ENCODE measurements at places on chromosomes 2 and 18.

DNA sequence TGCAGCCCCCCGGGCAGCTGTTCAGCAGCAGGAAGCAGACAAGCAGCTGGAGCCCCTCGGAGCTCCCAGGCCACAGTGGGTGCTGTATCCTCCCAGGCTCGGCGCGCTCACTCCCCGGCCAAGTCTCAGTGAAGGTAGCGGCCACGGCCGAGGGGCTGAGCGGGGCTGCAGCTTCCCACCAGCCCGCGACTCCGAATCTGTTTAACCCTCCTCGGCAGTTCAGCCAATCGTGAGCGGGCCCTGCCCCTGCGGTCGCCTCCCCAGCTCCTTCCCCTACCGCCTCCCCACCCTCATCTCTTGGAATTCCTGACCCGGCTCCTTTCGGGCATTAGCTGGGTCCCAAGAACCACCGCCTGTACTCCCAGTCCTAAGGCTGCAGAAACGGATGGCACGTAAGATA, at the start of gene RESP18:
Gene RESP18, minus strand, starts transcription at position 203 of the 400 bp plus-strand sequence.
- DNase-seq, result no peak

GRCh38 chr2:82708681-82709080, 1750.4 kb downstream of the SUCLG1 start:
- DNase-seq, result no peak

DNA sequence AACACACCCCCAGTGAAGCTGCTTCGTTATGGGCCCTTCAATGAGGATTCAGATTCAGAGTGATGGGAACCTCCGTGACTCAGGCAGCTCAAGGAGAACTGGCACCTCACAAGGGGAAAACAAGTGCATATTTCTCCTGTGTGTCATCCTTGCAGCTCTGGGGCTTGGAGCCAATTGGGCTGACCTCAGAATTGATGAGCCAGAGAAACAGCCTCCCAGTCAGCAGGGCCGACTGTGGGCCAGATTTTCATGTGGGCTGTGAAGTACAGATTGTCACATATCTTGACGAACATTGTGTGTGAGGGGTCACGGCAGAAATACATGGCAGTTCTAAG, 189.6 kb upstream of the SP5 start:
- DNase-seq, result no peak

DNA sequence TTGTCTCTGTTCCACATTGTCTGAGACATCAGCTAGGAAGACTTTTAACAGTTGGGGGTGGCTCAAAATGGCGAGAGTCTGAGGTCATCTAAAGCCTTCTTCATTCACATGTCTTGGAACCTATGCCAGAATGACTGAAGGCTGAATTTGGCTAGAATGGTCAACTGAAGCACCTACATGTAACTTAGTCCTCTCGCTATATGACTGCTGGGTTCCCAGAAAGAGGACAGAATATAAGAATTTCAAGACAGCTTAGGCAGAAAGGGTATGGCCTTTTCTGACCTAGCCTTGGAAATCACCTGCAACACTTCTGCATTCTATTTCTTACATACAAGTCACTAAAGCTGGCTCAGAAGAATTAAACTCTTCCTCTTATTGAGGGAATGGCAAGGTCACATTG, 75.6 kb upstream of the OTX1 start:
- no peak for DNase-seq

DNA sequence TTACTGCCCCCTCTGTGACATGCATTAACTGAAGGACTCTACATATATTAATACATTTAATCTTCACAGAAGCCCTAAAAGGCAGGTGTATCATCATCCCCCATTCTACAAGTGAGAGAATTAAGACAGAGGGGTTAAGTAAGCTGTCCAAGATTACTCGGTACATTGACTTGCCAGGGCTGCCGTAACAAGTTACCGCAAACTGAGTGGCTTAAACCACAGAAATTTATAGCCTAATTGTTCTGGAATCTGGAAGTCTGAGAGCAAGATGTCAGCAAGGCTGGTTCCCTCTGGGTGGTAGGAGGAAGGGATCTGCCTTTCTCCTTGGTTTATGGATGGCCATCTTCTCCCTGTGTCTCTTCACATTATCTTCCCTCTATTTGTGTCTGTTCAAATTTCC, 605.5 kb downstream of the EPHA4 start:
- DNase-seq, result no peak

GRCh38 chr2:201633661-201634249, 9.5 kb downstream of the TMEM237 start:
- DNase-seq, result no peak

GRCh38 chr2:28407131-28407975, 14.7 kb downstream of the FOSL2 start:
- DNase-seq, result no peak

DNA sequence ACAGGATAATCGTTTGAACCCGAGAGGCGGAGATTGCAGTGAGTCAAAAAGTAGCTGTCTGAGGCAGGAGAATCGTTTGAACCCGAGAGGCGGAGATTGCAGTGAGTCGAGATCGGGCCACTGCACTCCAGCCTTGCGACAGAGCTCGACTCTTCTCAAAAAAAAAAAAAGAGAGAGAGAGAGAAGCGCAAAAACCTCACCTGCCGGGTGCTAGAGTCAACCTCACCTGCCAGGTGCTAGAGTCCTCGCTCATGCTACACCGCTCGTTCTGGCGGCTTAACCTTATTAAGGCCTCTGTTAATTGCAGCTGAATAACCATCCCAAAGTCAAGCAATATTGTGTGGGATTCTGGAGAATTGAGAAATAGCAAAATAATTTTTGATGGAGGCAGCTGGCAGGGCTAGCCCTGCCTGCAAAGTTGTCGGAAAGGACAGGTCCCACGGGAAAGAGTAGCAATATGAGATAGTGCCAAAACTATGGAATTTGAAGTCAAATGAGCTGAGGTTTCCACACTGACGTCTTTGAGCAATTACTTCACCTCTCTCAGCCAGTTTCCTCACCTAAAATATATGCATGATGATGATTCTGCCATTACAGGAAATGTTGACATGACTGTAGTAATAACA, 644 bp upstream of the DYM start:
- DNase-seq, result no peak

DNA sequence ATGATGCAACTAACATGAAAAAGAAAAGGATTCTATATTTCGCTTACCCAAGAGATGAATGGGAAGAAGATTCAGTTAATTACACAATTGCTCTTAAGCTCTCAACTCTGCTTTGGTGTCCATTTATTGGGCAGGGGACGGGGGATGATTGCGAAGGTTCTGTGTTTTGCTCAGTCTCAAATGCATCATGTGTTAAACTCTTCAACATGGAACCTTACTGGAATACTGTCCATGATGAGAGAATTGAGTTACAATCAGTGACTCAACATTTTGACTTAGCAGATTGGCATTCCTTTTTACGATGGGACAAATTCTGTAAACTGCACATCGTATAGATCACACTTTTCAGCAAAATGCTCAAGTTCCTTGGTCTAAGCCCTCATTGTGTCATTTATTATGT, 135.6 kb downstream of the RBMS1 start:
- no peak for DNase-seq

DNA sequence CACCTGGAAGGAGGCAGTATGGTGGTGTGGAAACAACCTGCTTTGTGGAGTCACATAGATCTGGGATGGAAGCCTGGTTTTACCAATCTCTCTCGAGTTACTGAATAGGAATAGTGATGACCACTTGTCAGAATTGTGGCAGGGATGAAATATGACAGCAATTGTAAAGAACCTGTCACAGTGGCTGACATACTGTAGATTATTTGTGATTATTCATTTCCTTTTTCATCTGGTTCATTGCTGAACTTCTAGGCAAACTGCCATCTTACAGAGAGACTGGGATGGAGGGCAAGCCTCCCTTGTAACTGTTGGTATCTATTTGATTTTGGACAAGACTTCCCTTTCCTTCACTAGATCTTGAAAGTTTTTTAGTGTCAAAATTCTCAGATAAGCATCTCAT, 42.0 kb downstream of the FMNL2 start:
- DNase-seq, result no peak

GRCh38 chr18:79274823-79275222, 120.9 kb upstream of the NFATC1 start:
- DNase-seq, result no peak

GRCh38 chr2:217709478-217710210, 293.2 kb downstream of the TNS1 start:
- no peak for DNase-seq

GRCh38 chr2:114550895-114551793, 108.7 kb downstream of the DPP10 start:
- no peak for DNase-seq

- DNase-seq, result no peak
Observed at GRCh38 chr2:228827056-228827700, 443.9 kb downstream of the PID1 start.

GRCh38 chr2:179240481-179241451, 23.9 kb downstream of the SESTD1 start:
- no peak for DNase-seq

GRCh38 chr2:121608967-121609366, 40.3 kb downstream of the CLASP1 start:
- DNase-seq, result no peak

- DNase-seq, result no peak
Observed at GRCh38 chr2:85933753-85934594, 45.2 kb upstream of the ST3GAL5 start.

DNA sequence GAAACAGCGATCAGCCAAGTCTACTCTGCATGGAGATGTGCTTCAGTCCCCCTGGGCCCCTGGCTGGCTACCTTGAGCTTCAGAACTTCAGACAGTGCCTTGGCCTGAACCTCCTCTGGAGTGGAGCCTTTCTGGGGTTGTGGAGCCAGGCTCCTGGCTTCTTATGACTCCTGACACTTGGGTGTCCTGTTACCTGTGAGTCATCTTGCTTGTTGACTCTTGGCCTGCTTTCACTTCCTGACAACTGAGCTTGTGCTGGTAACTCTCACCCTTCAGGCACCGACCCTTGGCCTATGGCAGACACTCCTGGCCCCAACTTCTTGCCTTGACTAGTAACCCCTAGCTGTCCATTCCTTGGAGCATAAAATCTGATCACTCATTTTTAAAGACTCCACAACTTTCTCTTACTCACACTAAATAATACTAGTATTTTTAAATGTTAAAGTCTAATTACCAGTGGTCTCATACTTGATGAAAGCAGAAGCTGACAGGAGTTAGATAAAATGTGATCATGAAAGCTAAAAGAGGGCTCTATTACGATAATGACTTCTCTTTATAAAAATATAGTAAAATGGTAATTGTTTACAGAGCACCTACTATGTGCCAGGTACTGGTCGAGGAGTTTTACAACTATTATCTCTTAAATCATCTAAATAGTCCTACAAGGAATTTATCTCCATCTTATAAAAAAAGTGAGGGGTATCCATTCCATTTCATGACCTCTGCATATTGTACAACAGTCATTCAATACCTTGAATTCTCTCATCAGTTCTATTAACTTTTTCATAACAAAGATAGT, 46.3 kb upstream of the VIT start:
- DNase-seq, result no peak

- no peak for DNase-seq
Observed at GRCh38 chr2:145652571-145653545, 1132.9 kb upstream of the ZEB2 start.

DNA sequence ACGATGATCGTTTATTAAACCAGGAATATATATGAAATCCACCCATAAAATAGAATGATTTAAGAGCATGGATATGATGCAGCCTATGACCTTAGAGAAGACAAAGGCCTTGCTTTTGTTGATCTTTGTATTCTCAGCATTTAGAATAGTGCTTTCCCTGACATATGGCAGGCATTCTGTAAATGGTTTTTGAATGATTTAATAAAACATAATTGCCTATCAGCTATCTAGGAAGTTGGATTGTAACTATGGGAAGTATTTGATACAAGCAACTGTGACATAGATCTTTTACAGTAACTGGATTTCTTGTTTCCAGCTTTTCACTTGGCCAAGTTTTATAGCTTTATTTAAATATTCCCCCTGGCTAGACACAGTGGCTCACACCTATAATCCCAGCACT, 5.1 kb upstream of the GPR155 start:
- no peak for DNase-seq

DNA sequence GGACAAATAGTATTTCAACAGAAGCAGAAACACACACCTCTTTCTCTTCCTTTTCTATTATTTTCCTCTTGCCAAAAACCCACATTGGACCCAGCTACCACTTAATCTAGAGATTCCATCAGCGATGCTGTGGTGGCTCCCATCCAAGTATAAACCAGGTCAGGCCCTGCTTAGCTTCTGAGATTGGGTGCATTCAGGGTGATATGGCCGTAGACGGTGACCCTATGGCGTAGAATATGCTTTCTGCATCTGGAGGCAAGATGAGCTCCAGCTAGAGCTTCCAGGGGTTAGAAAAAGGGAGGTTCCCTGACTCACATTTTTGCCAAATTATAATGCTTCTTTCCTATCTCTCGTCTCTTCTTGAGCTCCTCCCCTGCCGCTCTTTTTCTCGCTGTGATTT, 66.5 kb downstream of the TNP1 start:
- DNase-seq, result no peak

GRCh38 chr18:9867071-9867594, 18.6 kb upstream of the TXNDC2 start:
- DNase-seq, result no peak

- no peak for DNase-seq
Observed at GRCh38 chr2:176158855-176159662, 2.0 kb downstream of the HOXD3 start.

DNA sequence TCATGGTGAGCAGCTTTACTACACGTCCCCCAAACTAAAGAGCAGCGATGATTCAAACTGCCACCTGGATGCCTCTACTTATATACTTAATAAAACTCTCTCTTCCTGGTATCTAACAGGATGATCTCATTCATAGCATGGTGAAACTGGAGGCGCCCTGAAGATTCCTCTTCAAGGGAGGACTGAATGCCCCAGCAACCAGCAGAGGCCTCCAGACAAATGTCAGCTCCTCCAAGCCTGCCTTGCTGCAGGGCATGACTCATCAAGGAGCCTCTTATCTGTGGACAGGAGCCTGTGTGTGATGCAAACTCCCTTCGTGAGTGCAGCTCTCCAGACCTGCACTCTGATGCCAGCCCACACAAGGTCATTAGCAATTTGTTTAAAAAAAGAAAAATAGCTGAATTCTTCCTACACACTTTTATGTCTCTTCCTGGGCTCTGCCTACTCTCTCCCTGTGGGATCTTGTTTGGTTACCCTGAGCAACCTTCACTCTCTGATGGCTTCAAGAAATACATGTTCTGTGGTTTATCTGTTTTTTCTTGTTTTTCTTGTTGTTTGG, 30.2 kb downstream of the LONRF2 start:
- DNase-seq, result peak; percentile 20

DNA sequence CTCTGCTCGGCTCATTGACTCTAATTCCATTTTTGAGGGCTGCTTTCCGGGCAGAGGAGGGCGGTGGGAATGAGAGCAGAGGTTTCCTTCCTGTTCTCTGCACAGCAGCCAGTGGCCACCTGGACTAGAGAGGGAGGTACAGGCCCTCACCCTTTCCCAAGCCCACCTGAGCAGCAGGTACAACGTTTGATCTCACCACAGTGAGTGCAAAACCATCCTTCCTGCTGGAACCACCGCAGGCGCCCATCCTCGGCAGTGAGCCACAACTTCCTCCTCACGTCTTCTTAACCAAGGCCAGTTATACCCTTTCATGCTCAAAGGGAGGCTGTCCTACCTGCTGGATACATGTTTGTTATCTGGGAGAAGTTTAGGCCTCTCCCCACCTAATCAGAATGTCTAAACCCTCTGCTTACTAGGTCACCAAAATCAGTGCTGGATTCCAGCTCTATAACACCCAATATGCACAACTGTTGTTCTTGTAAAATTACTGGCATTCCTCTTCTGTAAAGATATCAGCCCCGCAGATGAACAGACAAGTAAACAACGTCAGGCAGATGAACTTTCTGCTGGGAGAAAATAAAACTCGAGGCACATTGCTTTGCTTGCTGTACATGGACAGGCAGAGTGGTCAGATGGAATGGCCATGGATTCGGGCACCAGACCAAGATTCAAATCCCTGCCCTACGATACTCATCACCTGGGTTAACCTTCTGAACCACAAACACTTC, 191.4 kb downstream of the SH3RF3 start:
- no peak for DNase-seq

- DNase-seq, result no peak
Observed at GRCh38 chr2:138964418-138964817, 184.2 kb upstream of the NXPH2 start.
